ENCODE measurements at places on chromosomes 7 and 10.

DNA sequence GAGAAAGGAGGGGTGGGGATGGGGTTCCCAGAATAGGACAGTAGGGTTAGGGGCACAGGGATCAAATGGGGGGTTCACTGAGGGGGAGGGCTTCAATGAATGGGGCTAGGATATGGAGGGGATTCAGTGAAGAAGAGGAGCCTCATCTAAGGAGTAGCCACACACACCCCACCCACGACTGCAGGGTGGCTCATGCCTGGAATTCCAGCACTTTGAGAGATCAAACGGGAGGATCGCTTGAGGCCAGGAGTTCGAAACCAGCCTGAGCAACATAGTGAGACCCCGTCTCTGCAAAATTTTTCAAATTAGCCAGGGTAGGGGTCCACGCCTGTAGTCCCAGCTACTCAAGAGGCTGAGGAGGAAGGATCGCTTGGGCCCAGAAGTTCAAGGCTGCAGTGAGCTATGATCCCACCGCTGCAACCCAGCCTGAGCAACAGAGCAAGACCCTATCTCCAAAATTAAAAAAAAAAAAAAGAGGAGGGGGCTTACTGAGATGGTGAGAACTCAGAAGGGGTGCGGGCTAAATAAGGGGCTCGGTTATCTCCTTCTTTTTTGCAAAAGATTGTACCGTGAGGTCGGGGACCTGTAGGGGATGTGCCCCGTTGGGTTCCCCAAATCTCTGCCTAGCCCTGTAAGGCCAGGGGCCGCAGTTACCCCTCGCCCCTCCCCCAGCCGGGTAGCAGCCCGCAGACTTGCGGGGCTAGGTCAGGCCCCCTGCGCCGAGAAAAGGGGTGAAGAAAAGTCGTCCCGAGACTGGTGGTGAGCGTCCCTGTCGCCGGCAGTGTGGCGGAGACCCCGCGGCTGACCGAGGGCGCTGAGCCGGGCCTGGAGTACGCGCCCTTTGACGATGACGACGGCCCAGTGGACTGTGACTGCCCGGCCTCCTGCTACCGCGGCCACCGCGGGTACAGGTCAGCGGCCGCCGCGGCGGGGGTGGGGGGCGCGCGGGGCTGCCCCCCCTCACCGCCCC, 43.1 kb upstream of the HSPB1 start:
- no peak for DNase-seq

GRCh38 chr7:21543528-21544302, 876 bp downstream of the DNAH11 start:
- no peak for DNase-seq

GRCh38 chr7:27992755-27993493, 187.7 kb downstream of the JAZF1 start:
- DNase-seq = no peak

- no peak for DNase-seq
Observed at GRCh38 chr10:110506448-110506847, 8.7 kb downstream of the DUSP5 start.

- peak; percentile 72 for DNase-seq
Observed at GRCh38 chr10:12448729-12449391, 99.5 kb downstream of the CAMK1D start.

GRCh38 chr10:119268428-119268827, 61.1 kb downstream of the GRK5 start:
- no peak for DNase-seq

GRCh38 chr7:6165521-6166320, 106.7 kb downstream of the CYTH3 start:
- DNase-seq = no peak

DNA sequence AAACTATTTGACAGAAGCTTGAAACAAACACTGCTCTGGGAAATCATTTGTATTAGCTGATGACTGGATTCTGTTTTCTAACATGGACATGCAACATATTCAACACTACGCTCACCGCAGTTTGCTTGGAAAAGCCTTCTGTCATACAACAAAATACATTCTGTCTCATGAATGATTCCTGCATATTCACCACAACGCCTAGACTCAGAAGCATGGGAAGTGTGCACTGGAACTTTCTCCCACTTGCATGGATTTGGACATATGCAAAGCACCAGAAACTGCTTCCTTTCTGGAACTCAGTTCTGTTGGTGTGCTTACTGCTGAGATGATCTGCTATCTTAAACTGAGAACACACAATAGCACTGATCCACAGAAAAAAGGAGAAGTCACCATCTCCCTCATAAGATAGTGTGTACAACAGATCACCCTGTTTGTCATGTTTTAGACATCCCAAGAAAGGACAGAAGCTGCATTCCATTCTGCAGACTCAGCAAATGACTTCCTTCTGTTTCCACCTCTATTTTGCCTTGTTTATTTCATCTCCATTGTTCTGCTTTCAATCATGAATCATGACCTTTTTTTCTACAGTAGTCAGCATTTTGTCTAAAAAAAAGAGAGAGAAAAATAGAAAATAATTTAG, 115.8 kb downstream of the HTR7 start:
- DNase-seq = no peak

- no peak for DNase-seq
Observed at GRCh38 chr10:132565516-132566209, 28.1 kb downstream of the INPP5A start.

DNA sequence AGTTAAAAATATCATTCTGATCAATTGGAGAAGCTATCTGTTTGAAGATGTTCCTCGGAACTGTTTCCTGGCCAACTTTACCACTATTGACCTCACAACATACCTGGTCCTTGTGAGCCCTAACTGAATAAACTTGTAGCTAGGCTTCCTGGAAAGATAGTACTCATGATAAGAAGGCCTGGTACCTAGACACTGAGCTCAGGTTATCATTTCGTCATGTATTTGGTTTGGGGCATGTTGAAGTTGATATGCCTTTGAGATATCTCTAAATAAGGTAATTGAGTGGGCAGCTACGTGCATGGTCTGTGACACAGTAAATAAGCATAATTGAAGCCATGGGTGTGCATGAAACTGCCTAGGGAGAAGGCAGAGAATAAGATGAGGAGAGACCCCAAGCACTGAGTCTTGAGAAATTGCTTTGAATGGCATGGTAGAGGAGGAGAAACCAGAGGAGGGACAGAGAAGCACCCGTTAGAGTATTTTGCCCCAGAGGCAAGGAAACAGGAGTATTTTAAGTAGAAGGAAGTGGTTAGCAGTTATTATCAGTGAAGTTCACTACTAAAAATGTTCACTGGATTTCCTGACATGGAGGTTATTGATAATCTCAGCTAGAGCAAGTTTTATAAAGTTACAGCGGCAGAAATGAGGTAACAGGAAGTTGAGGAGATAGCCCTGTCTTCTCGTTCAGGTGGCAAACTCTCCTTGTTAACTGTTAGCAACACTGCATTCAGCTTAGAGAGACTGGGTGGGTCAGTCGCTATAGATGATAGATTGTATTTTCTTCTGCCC, 55.6 kb downstream of the CC2D2B start:
- no peak for DNase-seq

GRCh38 chr10:22625516-22626290, 88.7 kb downstream of the PIP4K2A start:
- DNase-seq = no peak

GRCh38 chr10:77603534-77603927, 34.1 kb downstream of the KCNMA1 start:
- DNase-seq = no peak

DNA sequence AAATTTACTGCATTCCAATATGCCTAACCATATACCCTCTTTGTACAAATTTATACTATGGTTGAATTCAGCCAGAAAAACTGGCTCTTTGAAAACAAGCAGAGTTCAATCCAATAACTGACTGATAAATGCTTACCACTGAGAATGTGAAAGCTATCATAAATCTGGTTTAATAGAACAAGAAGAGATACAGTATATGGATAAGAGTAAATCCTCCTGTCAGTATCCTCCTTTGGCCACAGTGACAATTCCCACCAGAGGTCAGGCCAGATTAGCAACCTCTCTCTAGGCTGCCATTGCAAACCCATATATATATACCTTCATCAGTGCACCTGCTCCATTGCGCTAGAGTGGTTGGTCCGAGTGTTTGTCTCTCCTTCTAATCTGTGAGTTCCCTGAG, 647.2 kb downstream of the GRM8 start:
- DNase-seq = no peak

DNA sequence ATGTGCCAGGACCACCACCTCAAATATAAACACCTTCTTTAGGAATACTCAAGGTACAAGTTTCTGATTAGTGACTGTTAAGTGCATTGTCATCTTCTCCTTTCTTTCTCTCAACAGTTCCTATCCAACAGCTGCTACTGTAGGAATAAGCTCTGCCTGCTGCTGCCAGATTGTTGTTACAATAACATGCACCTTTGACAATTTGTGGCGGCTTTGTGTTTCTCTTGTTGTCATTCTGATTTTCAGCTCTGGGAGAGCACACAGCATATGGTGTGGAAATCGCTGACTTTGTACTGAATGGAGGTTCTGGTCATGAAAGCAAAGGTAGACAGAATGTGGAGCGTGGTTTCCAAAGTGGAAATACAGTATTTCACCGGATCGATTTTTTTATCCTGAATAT, 182.8 kb downstream of the SEC23IP start:
- DNase-seq = no peak

GRCh38 chr7:139587535-139587934, 64.0 kb downstream of the CLEC2L start:
- no peak for DNase-seq

DNA sequence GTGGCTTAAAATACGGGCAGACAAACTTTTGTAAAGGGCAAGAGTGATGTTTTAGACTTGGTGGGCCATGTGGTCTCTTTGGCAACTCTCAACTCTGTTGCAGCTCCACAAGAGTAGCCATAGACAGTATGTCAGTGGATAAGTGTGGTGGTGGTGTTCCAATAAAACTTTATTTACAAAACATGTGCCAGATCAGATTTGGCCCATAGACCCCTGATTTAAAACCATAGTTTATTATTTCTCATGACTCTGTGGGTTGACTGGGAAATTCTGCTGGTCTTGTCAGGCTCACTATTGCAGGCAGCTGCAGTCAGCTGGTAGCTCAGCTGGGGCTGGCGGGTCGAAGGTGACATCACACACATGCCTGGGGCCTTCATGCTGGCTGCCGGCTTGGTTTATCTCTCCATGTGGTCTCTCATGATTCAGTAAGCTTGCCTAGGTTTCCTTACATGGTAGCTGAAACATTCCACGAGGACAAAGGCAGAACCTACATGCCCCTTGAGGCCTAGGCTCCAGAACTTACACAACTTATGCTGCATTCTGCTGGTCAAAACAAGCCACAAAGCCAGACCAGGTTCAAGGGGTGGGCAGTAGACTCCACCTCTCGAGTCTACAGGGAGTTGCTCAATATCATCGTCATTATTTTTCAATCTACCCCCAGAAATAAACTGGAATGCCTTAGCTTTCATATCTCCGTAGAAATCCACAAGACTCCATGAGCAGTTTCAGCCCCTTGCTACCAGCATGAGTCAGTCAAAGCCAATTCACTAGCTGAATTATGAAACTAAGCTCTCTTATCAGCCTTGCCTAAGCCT, 245.7 kb downstream of the WDR11 start:
- no peak for DNase-seq

DNA sequence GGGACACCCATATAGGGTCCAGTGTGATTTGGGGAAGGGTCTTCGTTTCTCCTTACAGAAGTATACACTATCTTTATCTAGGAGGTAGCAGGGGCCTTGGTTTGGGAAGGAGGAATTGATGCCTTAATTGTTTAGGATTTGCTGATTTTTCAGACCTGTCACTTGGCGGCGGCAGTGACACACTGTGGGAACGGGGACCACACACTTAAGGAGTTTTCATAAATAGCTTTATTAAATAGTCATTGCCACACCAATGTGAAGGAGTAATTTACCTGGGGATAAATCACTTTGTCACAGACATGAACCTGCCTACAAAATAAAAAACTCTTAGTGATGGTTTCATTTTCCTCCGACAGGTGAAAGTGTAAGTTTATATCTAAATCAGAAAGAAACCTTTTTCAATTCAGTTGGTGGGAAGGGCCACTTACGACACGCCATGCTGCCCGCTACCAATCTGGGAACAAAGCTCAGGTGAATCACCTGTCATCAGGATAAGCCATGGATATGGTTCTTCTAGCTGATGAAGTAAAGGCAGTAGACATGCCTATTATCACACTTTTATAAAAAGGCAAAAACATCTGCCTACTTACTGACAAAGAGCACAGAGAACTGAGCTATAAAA, 12.3 kb upstream of the ENO4 start:
- DNase-seq = no peak

GRCh38 chr7:148031019-148031418, 559.5 kb upstream of the C7orf33 start:
- DNase-seq = no peak

GRCh38 chr7:73342645-73343044, 14.7 kb downstream of the FKBP6 start:
- DNase-seq = no peak

- DNase-seq = no peak
Observed at GRCh38 chr10:70493660-70494234, 15.2 kb downstream of the PALD1 start.

DNA sequence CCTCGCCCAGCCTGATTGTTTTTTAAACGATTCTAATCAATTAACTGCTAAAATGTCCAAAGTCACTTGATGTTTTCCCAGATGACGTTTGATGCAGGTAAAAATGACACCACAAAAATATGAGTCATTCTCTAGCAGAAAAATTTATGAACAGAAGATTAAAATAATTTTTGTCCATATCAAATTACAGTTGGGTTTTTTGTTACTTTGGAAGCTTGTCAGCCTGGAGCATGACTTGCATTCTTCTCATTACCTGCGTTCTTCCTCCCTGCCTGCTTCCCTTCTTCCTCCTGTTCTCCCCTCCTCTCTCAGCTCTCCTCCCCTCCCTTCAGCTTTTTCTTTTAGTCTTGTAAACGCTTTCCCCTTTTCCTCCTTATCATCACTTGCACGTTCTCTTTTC, 18.7 kb downstream of the IL15RA start:
- DNase-seq = no peak

- no peak for DNase-seq
Observed at GRCh38 chr7:95929710-95930280, 157.4 kb downstream of the DYNC1I1 start.

- DNase-seq = no peak
Observed at GRCh38 chr7:23315366-23315765, 16.2 kb downstream of the MALSU1 start.

DNA sequence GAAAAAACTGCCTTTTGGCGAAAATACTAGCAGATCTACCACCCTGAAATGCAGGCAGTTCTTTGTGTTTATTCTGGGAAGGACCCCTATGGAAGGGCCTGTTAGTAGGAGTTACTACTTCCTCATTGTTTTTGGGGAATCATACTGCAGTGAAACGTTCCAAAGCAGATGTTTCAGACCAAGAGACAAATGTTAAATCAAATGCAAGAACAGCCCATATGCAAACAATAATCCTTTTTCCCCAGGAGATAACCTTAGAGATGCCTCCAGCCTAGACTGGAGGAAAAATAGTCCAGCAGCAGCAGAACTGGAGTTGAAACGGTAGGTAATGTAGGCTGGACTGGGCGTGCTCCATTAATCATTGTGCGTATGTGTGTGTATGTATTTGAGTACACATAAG, 65.9 kb upstream of the VWDE start:
- no peak for DNase-seq
